ENCODE measurements at places on chromosomes 4 and X.

DNA sequence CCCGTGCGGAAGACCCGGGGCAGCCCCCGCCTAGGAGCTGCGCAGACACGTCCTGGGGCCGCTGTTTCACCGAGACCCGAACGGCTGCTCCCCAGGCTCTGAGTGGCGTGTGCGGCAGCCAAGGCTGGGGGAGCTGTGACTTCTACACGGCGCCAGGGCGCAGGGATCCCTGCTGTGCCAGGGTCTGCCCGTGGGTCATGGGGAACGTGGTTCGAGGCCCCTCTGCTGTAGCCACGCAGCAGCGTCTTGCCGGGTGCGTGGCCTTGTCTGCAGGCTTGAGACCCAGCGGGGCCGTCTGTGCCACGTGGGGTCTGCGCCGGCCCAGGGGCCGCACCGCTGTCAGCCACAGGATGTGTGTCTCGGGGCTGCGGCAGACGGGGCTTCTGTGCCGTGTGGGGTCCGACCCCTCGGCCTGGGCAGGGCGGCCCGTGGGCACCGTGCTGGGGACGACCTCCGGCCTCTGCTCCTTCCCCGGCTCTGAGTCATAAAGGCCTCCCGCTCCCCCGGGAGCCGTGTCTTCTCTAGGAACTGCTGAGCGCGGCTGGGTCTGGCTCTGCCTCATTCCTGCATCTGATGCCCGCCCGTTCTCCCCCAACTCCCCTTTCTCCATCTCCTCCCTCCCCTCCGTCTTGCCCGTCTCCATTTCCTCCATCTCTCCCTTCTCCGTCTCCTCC lies 12.7 kb upstream of the GTPBP6 start:
- DNase-seq: peak; percentile 30

DNA sequence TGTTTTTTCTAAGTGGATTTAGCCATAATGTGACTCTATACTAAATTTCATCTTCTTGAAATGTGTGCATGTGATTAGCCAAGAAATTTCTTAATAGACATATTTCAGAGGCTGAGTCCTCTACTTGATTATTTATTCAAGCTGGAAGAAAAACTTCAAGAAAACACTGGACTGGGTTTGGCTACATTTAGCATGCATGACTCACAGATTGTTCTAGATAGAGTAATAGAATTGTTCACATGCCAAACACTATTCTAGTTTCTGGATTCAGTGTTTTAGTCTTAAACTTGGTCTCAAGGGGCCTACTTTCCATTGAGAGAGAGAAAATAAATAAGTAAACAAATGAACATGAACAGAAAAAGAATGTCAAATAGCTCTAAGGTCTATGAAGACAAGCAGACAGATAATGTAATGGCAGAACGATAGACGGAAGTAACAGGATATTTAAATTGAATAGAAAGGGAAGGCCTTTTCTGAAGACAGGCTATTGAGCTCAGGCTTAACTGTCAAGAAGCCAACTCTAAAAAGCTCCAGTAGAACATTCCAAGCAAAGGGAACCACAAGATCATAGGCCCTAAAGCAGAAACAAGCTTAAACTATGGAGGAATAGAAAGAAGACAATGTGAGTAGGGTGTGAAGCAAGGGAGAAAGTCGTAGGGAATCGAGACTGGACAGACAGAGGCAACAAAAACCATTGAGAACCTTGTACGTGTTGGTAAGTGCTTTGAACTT lies 104.6 kb downstream of the TMEM144 start:
- no peak for DNase-seq

DNA sequence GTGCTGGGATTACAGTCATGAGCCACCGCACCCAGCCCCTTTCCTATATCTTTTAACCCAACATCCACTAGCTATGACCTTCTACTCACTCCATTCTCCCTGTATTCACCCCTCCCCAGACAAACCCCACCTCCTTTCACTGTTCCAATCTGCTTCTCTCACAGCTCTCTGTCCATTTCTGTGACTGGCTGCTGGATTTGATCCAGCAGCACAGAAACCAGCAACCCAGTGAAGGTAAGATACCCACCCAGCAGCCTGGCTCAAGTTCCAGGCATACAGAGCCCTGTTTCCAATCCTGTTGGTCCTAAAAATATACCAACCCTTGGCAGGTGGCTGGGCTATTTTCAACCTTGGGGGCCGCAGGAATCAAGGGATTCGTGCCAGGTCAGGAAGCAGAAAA lies 56.9 kb upstream of the SMIM10 start:
- peak; percentile 9 for DNase-seq

DNA sequence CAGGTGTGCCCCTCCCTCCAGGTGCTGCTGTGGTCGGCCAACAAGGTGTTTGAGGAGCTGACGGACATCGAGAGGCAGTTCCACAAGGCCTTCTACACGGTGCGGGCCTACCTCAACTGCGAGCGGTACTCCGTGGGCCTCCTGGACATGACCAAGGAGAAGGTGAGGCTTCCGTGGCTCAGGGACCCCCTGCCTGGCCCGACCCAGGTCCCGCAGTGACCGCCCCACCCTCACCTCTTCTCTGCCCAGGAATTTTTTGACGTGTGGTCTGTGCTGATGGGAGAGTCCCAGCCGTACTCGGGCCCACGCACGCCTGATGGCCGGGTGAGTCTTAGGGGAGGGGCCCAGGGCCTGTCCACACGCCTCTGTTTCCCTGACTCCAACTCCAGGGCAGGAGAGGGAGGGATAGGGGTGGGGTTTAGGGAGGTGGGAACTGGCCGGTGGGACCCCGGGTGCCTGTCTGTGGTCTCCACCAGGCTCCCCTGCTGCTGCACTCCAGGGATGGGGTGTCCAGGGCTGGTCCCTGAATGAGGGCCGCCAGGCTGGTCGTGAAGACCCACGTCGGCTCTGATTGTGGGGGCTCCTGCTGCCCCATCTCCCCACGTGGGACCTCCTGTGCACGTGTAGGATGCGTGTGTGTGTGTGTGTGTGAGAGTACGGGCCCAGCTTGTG lies 20.1 kb downstream of the ATP5ME start:
- DNase-seq: no peak

DNA sequence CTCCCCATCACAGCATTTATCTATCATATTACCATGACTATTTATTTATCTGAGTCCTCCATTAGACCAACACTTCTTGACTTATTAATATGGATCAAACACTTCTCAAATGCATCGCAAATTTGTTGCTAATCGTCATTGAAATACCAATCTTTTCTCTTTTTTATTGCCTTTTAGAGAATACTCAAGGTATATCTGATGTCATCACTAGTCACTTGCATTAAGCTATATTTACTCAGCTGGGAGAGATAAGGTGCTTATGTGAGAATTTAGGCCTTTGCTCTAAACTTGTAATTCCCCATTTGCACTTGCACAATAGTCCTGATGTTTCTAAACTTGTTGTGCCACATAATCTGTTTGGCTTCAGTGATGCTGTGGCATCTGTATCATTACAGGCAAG lies 95.0 kb downstream of the RASGEF1B start:
- no peak for DNase-seq

DNA sequence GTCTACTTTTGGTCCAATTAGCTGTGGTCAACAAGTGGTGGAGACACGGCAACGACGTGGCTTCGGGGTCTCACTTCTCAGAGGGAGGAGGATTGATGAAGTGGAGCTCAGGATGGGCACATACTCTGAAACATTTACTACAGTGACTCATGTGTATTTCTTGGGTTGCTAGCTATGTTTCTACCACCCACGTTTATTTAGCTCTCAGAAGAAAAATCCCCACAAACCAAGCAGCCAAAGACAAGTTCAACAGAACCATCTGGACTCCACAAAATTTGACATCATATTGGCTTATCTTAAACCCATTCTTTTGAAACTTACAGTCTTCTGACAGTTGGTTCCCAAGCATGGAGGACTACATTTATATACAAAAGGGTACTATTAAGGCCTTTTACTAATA lies 158.0 kb downstream of the CBLL2 start:
- no peak for DNase-seq

DNA sequence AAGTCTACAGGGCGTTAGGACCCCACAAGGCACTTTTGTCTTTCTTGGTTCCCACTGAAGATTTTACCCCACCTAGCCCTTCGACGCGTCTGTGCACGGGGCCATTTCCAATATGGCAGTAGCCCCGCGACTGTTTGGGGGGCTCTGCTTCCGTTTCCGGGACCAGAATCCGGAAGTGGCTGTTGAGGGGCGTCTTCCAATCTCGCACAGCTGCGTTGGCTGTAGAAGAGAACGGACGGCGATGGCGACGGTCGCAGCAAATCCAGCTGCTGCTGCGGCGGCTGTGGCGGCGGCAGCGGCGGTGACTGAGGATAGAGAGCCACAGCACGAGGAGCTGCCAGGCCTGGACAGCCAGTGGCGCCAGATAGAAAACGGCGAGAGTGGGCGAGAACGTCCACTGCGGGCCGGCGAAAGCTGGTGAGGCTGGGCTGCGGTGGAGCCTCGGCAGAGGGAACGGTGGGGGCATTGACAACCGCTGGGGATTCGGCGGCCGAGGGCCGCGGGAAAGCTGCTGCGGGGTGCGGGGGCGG lies at the start of gene USP11:
TSS of gene USP11 (plus strand) at position 207 of the 530 bp plus-strand sequence. CDS start at position 242, 35 bp downstream.
- DNase-seq: peak; percentile 74

DNA sequence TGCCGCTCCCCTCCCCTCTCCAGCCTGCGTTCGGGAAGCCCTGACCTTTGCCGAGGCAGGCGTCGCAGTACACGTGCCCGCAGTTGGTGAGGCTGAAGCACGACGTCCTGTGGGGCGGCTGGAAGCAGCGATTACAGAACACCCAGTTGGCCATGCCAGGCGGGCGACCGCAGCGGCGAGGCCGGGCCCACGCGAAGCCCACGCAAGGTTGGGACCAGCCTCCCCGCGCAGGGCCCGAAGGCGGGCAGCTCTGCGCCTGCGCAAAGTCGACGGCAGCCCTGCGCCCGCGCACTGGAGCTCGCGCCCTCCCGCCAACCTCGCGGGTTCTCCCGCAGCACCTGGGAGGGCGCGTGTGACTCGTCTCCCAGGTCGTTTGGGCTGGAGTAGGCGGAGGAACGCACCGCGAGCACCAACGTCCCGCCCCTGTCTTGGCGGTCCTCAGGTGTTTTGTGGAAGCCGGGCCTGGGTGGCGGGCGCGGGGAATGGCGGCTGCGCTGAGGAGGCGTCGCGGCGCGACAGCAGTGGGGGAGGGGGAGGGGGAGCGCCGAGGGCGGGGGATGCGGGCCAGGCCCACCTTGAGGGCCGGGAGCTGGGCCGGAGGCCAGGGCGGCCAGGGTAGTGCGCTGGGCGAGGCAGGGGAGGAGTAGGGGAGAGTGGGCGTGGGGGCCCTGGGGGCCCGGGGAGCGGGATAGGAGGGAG lies at the start of gene RNF212:
TSS of gene RNF212 (minus strand) at position 254 of the 699 bp plus-strand sequence. CDS start at position 154, 100 bp downstream.
- no peak for DNase-seq

DNA sequence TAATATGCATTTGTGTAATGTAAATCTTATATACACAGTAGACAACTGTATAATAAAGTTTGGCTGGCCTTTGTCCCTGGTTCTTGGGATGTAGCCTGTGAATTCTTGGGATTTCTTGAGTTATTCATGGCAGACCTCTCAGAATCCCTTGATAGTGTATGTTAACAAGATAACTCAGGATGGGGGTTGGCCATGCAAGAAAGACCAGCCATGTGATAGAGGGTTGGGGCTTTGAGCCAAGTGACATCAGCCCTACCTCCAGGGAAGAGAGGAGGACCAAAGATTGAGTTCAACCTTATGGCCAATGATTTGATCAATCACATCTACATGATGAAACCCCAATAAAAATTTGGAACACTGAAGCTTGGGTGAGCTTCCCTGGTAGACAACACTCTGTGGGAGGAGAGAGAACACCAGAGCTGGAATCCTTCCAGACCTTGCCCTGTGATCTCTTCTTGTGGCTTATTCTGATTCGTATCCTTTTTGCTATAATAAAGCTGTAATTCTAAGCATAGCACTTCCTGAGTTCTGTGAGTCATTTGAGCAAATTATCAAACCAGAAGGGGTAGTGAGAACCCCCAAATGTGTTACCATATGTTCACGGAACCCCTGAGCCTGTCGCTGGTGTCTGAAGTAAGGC lies 11.3 kb downstream of the SLC2A9 start:
- DNase-seq: no peak

DNA sequence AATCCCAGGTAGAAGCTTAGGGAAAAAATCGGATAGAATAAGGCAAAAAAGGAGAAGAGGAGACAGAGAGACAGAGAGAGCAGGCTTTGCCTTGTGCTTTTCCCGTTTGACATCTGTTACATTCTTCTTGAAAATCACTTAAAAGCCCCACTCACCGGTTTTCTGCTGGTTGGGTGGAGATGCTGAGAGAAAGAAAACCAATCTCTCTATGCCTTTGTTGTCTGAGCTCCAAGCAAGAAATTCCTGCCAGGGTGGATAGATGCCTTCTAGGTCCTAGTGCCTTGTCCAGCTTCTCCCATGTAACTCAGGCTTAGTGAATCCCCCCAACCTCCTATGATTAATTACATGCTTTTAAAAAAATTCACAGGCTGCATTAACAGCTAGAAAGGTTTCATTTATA lies at the start of gene DCX:
TSS of gene DCX (minus strand) at position 210 of the 400 bp plus-strand sequence. CDS start 1,794 bp downstream, outside the sequence.
- DNase-seq: peak; percentile 77

- DNase-seq: no peak
Measured at GRCh38 chrX:63765712-63766111, 19.3 kb downstream of the ARHGEF9 start.

DNA sequence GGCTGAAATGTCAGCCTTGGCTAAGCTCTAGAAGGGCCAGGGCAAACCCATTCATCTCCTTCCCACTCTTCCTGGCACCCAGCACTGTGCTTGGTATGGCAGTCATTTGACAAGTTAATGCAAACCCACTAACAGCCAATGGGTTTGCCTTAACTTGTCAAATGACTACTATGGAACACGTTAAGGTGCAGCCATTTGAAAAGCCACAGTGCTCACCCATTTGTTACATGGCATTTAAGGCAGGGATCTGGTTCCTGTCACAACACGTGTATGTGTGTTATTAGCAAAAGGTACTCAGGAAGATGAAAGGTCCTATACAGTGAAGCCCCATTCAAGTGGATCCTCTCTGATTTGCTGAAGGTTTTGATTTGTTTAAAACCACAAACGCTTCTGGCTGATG lies 7.2 kb downstream of the CRMP1 start:
- no peak for DNase-seq

- DNase-seq: no peak
Measured at GRCh38 chrX:133994576-133994975, 9.2 kb upstream of the GPC3 start.

DNA sequence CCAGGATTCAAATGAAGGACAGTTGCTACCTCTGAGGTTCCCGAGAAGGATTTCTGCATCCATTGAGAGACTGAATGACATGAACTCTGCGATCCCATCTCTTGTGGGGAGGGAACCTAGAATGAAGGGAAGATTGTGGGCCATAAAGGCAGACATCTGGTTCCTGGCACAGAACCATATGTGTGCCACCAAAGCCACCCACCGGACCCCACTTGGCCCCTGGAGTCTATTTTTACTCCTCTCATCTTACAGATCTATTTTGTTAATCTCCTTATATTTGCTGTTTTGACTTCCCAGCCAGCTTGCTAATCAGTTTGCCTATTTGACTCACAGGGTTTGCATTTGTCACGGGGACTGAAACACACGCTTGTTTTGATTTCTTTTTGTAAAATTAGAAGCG lies 7.3 kb downstream of the SOD3 start:
- DNase-seq: peak; percentile 41

GRCh38 chr4:7854697-7855370 lies 84.8 kb downstream of the AFAP1 start:
- no peak for DNase-seq

GRCh38 chr4:158346576-158346975 lies 136.3 kb downstream of the TMEM144 start:
- no peak for DNase-seq
